ENCODE measurements at places on chromosomes 12 and 14.
A peak's percentile ranks its signal among the peaks of the same experiment; 100 is the strongest.

GRCh38 chr12:14390449-14390848 lies 25.0 kb downstream of the ATF7IP start:
- DNase-seq: no peak

GRCh38 chr12:46209170-46209569 lies 59.7 kb downstream of the SLC38A1 start:
- DNase-seq: peak; percentile 31

DNA sequence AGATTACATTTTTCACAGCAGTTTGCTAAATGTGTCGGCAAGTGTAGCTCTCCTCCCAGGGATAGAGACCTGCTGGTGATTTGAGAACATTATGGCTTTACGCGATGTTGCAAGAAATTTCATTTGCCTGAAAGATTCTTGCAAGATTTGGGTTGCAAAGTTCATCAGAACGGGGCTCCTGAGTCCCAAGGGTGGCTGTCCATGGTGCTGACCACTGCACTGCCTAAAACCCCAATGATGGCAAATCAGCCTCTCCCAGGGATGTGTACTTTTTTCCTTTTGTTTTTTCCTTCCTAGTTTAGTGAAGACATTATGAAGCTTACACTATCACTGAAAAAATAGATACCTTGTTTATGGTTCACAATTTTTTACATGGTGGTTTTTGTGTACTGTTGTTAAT lies 85.4 kb downstream of the WSCD2 start:
- no peak for DNase-seq

- no peak for DNase-seq
These were observed 208.7 kb downstream of the AEBP2 start for GRCh38 chr12:19647806-19648556.

GRCh38 chr14:56805201-56805991 lies 4.9 kb downstream of the OTX2 start:
- no peak for DNase-seq

GRCh38 chr12:712172-712863 lies 40.1 kb upstream of the WNK1 start:
- DNase-seq: no peak

Data from stimulated activated naive CD4-positive, alpha-beta T cell (primary cell).